ENCODE measurements at places on chromosomes 2 and 18.
A peak's percentile ranks its signal among the peaks of the same experiment; 100 is the strongest.

GRCh38 chr2:36839976-36840617, 126.2 kb downstream of the STRN start:
- DNase-seq = no peak

DNA sequence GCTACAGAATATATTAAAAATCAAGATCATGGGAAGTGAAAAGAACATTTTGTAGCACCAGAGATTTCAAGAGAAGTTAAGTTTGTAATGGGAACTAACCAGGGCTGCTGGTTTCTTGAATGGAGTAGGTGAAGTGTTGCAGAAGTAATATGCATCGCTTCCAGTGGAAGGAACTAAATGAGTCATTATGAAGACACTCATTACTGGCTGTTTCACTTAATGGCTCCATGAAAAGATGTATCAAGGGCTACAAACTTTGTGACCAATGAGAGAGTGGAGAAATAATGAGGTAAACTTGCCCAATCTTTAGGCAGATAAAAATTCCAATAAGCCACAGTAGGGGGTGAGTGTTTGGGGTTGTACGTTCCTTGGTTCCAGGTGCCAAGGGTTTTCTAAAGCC, 380.4 kb upstream of the POU3F3 start:
- DNase-seq = no peak

GRCh38 chr2:85777441-85777861, 23.7 kb downstream of the ATOH8 start:
- no peak for DNase-seq

DNA sequence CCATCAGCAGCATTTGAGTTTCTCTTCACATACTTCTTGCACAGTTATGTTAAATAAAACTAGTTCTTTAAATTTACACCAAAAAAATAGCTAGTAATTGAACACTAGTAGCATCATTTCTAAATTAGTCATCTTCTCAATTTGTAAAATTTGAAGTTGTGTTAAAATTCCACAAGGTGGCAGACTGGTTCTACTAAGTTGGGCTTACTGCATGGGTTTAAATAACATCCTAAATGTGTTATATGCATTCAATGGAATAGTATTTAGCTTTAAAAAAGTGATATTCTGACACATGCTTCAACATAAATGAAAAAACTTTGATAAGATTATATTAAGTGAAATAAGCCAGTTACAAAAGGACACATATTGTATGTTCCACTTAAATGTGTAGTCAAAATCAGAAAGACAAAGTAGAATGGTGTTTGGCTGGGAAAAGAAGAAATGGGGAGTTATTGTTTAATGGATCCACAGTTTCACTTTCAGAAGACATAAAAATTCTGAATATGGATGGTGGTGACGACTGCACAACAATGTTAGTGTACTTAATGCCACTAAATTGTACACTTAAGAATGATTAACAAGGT, 28.7 kb upstream of the RPRD1A start:
- peak; percentile 64 for DNase-seq

DNA sequence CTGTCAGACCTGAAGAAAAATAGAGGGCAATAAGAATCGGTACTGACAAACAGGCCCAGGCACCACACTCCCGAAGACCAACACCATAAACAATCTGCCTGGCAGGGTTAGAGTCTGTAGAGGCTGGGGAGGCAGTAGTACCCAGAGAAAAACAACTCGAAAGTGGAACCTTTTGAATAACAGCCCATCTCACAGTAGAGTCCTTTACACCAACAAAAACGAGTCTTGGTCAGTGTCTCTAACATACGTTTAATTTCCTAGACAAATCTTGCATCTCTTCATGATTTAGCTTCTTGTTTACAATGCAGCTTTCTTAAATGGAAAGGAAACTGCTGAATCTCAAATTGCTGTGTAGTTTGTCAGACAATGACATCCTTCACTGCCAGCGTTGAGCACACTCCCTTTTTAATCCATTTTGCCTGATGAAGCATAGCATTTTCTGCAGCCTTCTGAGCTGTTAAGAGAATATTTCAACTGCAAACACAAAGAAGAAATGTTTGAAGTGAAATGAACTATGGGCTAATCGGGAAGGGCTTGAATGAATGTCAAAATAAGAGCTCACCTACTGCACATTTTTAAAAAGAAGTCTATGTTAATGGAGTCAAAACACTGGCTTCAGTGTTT, 73.1 kb upstream of the DSG1 start:
- DNase-seq = no peak

GRCh38 chr2:221102896-221103688, 469.0 kb downstream of the EPHA4 start:
- no peak for DNase-seq

GRCh38 chr18:79544386-79544963, 135.1 kb upstream of the CTDP1 start:
- DNase-seq = no peak

DNA sequence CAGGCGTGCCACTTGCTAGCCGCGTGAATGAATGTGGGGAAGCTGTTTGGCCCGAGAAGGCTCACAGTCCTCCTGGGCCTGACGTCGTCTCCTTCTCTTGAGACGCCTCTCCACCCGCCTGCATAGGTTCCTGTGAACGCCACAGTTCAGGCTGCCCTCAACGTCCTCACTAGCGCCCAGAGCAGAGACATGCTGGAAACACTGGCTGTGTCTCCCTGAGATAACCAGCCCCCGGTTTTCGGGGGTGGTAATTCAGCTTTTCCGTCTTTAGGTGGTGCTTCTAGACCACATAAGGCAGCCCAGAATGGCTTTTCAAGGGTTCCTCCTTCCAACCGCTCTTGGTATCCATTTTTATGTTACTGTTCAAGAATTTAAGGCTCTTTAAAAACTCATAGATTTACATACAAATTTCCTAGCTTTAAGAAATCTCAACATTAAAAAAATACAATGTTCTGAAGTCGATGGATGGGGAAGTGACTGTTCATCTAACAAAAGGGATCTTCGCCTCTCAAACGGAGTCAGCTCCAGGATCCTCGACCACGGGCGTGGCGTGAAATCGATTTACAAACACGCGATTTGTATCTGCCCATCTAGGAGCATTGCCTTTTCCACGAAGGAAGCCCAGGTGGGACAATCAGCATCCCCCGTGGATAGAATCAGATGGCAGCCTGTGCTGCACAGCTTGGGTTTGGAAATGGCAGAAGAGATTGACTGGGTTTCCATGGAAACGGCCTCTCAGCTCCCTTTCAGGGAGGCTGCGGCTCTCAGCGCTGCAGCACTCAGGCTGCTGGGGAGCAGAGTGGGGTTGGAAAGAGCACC, 110.6 kb upstream of the PXDN start:
- peak; percentile 80 for DNase-seq

DNA sequence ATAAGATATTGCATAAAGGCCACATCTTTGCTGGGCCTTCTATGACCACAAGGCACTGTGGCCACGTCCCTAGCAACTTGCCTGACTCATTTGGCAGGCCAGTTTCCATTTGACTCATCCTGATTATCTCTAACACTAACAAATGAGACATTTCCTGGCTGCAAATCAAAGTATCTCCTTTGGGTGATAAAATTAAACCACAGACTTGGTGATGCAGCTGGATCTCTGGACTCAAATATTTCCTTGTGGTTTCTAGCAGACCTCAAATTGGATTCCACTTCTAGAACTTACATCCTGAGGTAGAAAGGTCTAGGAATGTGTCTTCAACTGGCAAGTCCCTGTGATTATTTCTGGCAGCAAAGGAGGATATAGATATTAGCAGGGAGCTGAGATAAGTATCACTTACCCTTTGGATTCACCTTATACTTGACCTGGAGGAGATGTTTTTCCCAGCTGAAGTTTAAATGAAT, 167.9 kb upstream of the NXPH2 start:
- no peak for DNase-seq

DNA sequence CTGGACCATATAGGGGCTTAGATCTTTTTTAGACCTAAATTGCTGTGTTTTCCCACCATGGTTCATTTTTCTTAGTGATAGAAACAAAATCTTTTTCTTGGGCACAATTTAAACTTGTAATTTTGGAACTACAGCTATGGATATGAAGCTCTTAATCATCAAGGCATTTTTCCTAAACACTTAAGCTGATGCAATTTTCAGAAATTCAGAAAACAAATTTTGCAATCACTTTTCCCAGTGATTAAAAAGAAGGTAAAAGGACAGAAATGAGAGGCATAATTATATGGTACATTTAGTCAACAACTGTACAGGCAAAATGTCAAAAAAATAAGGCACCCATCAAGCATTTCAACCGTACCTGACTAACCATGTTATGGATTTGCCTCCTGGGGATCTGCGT, 665.4 kb downstream of the XIRP2 start:
- DNase-seq = no peak

- no peak for DNase-seq
Observed at GRCh38 chr2:44295633-44296359, 20.5 kb downstream of the SLC3A1 start.

- DNase-seq = no peak
Observed at GRCh38 chr2:53442093-53442492, 325.5 kb upstream of the CHAC2 start.

GRCh38 chr2:239429473-239430350, 28.9 kb upstream of the HDAC4 start:
- peak; percentile 57 for DNase-seq

GRCh38 chr2:34242763-34243123, 643.6 kb upstream of the FAM98A start:
- DNase-seq = no peak

DNA sequence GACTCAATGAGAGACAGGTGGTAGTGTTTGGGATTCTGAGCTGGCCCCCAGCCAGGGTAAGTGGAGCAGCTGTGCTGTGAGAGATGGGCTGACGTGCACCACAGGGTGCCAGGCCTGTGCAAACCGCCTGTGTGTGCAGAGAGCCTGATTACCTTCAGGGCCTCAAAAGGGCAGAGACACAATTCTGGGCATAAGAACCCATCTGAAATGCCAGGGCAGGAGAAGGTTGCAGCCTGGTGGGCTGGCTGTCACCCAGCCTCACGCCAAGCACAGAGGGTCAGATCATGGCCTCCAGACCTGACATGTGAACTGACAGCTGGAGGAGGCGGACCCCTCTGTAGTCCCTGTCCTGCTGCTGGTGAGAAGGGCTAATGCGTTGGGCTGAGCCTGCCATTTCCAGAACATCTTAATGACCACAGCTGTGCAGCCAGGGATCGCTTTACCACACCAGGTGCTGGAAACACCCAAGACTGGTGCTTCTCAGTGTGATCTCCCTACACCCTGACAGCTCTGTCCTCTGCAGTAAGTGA, 100.9 kb downstream of the ARL4C start:
- DNase-seq = peak; percentile 95

DNA sequence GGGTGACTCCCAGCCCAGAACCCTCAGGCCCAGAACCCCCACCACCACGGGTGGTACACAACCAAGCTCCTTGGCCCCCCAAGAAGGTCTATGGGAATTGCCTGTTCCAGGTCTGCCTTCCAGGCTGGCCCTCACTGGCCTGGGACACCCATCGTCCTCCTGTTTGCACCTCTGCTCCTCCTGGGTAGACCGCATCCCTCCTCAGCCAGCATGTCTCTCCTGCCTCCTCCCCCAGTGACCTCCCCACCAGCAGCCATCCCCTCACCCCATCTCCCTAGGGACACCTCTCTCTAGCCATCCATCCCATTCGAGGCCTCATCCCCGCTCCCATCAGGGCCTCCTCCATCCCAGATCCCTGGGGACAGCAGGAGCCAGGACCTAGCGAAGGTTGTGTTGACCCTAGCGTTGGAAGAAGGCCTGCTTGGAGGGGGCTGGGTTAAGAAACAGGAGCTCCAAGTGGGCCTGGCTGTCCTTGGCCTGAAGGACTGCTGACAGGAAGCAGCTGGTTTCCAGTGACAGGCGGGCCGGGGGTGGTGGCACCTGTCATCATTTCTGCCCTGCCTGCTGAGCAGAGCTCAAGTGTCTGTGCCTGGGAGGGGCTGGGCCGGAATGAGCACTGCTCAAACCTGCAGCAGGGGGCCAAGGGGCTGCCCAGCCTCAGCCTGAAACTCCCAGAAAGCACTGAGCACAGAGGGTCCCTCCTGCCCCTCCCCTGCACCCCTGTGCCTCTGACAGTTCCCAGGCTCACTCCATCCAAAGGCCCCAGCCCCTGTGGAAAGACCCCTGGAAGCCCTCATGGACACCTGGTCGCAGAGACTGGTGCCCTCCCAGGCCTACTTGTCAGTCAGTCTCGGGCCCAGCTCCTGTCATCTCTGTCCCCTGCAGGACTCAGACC, 96.0 kb upstream of the OTOS start:
- DNase-seq = peak; percentile 7

GRCh38 chr2:75491129-75491753, 69.5 kb downstream of the EVA1A start:
- no peak for DNase-seq

DNA sequence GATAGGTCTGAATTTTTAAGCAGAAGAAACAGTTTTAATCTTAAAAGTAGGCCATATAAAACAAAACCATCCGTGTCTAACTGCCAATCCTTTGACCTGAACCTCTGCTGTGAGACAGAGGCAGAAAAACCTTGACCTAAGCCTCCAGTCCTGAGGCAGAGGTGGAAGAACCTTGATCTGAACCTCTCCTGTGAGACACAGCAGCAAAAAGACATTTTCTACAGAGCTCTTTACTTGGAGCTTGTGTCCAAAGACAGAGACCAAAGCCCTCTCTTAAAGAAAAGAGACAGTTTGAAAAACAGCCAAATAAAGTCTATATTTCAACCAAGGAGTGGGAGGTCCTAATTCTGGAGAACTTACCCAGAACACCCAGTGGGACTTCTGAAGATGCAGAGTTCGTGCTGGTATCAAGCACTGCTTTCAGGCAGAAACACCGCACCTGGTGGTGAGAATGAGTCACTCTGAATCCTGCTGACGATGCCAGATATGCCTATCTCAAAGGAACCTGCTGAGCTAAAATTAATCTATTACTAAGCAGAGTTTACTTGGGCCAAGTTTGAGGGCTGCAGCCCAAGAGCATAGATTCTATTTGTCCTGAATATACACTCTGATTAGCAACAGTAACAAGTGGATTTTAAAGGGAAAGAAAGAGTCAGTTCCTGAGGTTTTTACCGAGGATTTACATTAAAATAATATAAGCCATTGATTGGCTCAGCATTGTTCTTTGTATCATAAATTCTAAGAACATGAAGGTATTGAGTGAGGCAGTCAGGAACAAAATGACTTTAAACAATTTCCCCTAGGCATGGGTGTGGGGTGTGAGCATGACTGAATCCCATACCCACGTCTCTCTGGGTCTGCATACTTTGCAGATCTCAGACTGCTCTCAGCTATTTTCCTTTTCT, 806.4 kb downstream of the TRIB2 start:
- no peak for DNase-seq

- DNase-seq = no peak
Observed at GRCh38 chr18:28757466-28758008, 580.6 kb upstream of the CDH2 start.

Measured in NCI-H748 treated with DMSO at 0.1 percent for 48 hours (cell line).